ENCODE measurements at places on chromosomes 6 and 20. TPM values are rescaled to one million over a fixed set of nuclear protein-coding genes. Genes with fewer than 3 reads are reported as not detected.

DNA sequence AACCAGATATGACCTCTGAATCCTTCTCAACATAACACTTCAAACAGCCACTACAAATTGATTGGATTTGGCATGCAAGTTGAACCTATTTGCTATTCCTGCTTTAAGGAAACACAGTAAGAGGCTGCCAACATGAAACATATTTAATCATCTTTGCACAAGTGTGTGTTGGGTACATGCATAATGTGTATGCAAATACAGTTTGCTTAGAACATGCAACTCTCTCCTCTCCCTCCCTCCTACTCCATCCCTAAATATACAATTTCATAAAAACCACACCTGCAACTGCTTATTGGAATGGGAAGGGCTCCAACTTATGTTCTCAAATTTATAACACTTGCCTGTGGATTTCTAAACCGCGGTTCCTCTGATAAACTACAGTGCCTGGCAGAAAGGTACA lies 71.5 kb downstream of the CD83 start:
- peak; percentile 32 for DNase-seq

KHDRBS2 gene
- 0.41 TPM for total RNA-seq

CHD6 gene
- 65.1 TPM for total RNA-seq

PRSS35 gene
- total RNA-seq = 12.4 TPM

UST gene
- 15.0 TPM for total RNA-seq

- no peak for DNase-seq
Observed at GRCh38 chr20:58637466-58638213, 13.4 kb upstream of the STX16 start.

DNA sequence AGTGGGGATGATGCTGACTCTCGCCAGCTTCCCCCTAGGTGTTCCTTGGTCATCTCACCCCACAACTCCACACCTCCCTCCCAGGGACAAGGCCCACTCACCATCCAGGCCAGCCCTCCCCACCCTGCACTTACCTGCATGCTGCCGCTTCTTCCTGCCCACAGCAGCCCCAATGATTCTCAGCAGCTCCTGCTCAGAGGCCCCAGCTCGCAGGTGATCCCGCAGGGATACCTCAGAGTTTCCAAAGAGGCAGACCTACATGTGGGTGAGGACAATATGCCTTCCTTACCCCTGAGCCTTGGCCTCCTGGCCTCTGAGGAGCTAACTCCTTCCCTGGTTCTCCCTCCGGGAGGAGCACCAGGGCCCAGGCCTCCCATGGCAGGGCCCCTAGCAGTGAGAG lies 24.6 kb downstream of the MOCS1 start:
- DNase-seq = no peak

DNA sequence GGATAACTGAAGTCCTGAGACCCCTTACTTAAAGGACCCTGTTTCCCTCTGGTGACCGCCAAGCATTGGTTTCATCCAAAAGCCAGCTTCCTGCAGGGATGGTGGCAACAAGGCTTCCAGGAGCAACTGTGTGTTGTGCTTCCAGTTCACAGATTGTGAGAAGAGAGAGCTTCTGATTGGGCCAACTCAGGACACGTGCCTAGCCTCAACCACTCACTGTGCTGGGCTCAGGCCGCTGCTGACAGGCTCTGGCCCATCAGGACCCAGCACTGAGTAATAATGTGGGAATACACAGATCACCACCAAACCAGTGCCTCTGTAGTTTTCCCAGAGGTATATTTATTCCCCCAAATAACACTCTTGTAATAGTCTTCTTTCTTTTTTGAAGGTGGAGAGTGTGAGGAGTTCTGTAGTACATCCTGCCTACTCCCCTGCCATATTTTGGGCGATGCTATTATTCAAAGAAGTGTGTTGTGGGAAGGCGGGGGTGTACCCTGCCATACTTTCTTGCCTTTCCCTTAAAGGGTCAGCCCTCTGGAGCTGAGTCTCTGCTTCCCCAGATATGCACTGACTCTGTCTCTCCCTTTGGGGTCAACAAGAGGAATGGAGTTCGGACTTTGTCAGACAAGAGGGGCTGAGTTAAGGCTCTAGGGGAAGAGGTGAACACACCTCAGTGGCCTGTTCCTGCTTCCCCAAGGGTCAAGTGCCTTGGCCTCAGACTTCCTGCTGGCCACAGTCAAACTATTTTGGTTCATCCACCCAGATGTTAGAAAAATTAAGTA lies 23.2 kb downstream of the PPP1R16B start:
- no peak for DNase-seq

DNA sequence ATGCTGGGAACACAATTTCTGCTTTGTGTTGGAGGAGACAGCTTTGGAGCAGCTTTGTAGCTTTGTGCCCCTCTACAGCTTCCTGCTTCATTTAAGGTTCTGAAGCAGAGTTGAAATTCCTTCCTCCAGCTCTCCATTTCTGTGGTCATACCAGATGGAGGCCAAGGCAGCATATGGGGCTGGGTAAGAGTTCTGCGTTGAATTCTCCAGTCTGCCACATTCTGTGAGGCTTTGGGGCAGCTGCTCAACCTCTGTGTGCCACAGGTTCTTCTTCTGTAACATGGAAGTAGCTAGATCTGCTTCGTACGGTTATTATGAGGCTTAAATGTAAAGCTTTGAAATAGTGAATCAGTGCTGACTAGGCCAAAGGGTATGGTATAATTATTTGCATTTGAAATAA lies 2.9 kb upstream of the TRIM26 start:
- DNase-seq = no peak
